ELR (cell line): ENCODE measurements at places on chromosomes 5 and 9.

DNA sequence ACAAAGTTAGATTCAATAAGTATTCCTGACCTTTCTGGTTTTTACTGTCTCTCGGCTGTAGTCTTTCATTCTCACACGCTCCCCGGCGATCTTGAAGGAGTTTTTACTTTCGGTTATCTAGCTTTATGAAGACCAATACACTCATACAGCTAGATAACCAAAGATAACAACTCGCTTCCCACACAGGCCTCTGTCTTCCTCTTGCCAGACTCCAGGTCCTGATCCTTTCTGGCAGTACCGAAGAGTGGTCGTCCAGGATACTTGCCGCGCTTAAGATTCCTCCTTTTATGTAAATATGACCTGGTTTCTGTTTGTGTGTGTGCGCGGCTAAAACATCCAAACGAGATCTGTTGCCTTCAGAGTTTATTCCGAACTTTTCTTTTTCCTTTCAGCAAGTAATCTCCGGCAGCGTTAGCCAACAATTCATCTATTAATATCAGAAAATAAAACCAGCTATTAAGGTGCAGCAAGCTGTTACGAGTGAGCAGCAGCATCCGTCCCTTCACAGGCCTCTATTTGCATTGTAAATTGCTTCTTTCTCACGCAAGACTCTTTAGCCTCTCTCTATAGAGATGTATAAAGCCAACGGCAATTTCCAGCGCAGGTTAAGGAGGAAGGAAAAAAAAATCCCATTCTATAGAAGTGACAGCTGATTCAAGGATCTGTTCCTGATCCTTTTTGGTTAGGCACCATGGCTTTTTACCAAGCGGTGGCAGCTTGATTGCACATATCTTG, 216.1 kb downstream of the MEF2C start:
- DNase-seq = no peak

- DNase-seq = no peak
These were observed 29.1 kb upstream of the ANKRD55 start for GRCh38 chr5:56262279-56262678.

DNA sequence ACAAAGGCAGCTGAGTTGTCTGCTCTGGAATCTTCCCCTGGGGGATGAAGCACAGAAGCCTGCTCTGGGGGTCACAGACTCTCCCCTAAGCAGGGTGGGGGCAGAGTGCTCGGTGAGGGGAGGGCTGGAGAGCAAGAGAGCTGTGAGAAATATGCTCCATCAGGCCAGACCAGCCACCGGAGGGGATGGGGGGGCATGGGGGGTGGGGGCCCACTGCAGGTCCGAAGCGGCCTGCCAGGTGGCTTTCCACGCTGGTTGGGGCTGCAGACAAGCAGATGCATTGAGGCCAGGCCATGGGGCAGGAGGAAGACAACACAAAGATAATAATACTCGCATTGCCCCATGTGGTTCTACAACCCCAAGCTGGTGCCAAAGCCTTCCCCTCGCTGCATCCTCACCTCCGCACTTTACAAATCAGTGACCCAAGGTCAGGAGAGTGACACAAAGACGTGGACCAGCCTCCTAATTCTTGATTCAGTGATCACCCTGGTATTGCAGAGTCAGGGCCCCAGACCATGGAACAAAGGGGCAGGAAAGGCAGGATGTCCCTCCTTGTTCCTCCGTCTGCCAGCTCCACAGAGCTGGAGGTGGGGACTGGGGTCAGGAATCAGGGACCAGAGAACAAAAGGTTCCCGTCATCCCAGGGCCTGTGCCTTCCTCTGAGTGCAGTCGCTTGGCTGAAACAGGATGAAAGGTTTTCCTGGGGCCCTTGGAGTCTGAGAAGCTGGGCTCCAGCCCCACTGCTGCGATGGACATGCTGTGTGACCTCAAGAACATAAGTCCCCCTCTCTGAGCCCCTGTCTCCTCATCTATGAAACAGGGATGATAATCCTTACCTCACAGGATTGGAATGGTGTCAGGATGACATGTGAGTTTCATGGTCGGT, 37.2 kb upstream of the GABRP start:
- DNase-seq = no peak

GRCh38 chr9:107462691-107463090, 26.9 kb downstream of the KLF4 start:
- peak; percentile 62 for DNase-seq

DNA sequence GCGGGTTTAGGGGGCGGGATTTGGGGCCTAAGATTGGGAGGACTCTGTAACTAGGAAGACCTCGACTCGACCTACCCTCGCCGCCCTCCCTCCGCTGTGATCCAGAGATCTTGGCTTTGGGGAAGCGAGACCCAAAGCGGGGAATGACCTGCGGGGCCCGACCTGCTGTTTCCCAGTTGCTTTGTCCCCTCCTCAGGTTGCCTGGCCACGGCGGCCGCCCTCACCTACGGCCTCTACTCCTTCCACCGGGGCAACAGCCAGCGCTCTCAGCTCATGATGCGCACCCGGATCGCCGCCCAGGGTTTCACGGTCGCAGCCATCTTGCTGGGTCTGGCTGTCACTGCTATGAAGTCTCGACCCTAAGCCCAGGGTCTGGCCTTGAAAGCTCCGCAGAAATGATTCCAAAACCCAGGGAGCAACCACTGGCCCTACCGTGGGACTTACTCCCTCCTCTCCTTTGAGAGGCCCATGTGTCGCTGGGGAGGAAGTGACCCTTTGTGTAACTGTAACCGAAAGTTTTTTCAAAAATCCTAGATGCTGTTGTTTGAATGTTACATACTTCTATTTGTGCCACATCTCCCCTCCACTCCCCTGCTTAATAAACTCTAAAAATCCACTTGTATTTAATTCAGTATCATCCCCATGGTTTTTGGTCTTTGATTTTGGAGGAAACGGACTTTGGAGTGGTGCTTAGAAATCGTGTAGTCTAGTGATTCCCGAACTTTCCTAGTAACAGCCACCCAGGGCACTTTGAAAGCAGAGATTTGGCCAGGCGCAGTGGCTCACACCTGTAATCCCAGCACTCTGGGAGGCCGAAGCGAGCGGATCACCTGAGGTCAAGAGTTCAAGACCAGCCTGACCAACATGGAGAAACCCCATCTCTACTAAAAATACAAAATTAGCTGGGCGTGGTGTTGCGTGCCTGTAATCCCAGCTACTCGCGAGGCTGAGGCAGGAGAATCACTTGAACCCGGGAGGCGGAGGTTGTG, 878 bp downstream of the HIGD2A start:
- DNase-seq = no peak

- no peak for DNase-seq
These were observed 5.1 kb downstream of the CDO1 start for GRCh38 chr5:115811406-115811805.

DNA sequence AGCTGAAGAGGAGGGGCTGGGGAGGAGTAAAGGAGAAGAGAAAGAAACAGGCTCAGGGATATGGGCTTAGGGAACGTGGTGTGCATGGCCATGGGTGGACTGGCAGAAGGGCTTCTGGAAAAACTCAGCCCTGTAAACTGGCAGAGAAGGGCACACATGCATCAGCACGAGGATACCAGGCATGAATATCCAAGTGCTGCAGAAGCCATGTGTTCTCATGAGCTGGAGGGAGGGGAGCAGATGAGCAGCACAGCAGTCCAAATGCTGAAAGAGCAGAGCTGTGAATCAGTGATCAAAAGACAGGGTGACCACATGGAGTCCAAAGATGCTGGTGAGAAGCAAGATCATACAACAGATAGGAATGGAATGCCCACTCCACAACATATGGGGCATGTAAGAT, 72.3 kb downstream of the SEMA5A start:
- peak; percentile 30 for DNase-seq

DNA sequence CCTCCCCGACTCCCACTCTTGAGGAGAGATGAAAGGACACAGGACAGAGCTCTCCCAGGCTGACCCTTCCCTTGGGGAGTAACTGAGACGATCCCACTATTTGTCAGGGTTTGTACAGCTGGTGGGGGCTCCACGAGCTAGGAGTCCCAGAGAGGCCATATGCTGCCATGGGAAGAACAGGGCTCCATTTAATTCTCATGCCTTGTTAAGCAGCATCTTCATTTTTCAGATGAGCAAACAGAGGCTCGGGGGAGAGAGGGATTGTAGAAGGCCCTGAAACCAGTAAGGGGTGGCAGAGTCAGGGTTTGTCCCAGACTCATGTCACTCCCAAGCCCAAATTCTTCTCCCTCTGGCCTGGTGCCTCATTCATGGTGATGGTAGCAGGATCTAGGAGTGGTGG, 176.4 kb downstream of the NSG2 start:
- no peak for DNase-seq

- peak; percentile 53 for DNase-seq
These were observed 243.4 kb upstream of the KLF4 start for GRCh38 chr9:107732781-107733522.

DNA sequence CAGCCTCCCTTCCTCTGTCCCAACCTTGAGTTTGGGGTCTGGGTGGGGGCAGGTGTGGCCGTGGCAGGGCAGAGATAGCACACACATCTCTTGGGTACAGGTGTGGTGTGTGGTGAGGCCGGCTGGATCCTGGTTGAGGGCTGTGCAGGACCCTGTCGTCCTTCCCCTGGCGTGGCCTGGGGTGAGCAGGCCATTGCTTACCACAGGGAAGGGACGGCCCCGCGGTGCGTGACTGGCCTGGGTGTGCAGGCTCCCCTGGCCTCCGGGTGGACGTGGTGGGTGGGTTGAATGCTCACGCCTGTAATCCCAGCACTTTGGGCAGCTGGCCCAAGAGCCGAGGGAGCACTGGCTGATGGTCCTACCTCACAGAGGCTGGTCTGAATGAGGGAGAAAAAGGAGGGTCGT, 1.2 kb downstream of the ARRDC1 start:
- DNase-seq = no peak

DNA sequence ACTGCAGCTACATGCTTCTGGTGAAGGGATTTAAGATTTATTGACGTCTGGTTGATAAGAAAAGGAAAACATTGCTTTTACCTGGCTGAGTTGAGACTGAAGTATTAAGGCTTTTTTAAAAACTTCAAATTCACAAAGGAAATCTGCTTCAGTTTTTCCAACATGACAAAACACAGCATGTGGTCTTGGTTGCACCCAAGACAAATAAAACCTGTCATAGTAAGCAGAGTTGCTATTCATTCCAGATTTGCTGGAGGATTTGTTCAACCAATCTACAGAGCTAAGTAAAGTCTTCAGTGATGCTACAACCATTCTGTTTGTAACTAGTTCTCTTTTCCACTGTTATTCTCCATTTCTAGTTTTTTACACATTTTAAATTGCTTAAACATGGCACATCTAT, 11.3 kb downstream of the C5orf63 start:
- DNase-seq = no peak

DNA sequence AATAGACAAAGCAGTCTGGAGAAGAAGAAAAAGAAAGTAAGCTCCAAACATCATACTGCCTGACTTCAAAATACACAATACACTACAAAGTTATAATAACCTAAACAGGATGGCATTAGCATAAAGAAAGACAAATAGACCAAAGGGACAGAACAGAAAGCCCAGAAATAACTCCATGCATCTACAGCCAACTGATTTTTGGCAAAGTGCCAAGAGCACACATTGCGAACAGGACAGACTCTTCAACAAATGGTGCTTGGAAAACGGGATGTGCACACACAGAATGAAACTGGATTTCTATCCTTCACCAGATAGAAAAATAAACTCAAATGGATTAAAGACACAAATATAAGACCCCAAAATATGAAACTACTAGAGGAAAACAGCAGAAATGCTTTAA, 66.6 kb upstream of the SPATA31E1 start:
- DNase-seq = no peak

DNA sequence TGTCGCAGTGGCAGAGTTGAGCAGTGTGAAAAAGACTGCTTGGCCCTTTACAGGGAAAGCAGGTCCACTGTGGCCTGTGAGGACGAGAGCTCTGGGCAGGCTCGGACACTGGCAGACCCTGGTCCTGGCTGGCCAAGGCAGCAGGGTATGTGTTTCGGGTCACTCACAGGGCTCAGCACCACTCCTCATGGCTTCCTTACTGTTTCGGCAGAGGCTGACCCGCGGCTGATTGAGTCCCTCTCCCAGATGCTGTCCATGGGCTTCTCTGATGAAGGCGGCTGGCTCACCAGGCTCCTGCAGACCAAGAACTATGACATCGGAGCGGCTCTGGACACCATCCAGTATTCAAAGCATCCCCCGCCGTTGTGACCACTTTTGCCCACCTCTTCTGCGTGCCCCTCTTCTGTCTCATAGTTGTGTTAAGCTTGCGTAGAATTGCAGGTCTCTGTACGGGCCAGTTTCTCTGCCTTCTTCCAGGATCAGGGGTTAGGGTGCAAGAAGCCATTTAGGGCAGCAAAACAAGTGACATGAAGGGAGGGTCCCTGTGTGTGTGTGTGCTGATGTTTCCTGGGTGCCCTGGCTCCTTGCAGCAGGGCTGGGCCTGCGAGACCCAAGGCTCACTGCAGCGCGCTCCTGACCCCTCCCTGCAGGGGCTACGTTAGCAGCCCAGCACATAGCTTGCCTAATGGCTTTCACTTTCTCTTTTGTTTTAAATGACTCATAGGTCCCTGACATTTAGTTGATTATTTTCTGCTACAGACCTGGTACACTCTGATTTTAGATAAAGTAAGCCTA, 15.7 kb downstream of the SQSTM1 start:
- DNase-seq = peak; percentile 68

DNA sequence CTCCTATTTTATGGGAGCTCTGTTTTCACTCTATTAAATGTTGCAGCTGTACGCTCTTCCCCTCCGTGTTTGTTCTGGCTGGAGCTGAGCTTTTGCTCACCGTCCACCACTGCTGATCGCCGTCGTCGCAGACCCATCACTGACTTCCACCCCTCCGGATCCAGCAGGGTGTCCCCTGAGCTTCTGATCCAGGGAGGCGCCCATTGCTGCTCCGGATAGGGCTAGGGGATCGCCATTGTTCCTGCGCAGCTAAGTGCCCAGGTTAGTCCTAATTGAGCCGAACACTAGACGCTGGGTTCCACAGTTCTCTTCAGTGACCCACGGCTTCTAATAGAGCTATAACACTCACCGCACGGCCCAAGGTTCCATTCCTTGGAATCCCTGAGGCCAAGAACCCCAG, 96.2 kb upstream of the PRDM9 start:
- no peak for DNase-seq

DNA sequence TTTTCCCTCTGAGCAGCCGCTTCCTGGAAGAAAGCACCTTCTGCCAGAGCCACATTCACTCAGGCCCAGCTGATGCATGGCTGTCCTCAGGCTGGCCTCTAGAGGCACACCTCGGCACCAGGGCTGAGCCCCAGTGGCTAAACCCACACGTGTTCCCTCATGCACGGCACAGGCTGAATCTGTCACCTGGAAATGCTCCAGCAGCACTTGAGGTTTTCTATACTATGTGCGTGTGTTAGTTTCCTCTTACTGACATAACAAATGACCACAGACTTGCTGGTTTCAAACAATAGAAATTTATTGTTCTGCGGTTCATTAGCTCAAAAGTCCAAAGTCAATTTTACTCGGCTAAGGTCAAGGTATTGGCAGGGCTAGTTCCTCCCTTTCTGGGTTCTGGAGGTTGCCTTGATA, 141.4 kb downstream of the LRRC70 start:
- DNase-seq = peak; percentile 33

GRCh38 chr9:27514551-27514950, 9.5 kb upstream of the IFNK start:
- no peak for DNase-seq

- peak; percentile 4 for DNase-seq
These were observed 1180.2 kb downstream of the CDH12 start for GRCh38 chr5:21672911-21673310.
